ENCODE measurements at places on chromosomes 3 and 15.

DNA sequence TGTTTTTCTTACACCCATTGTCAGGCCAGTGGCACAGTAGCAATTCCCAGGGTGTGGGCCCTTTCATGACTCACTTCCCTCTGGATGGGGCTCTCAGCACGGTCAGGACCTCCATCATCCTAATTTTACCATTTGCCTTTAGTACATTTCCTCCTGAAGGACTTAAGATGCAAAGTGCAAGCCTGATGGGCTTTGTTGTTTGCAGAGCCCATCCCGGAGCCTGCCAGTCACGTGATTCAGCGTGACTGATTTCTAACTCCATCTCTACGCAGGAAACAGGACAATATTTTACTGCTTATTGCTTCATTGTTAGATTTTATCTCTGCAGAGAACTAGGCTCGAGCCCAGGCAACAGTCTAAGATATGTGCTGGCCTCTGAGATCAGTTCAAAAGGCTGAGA is 223.7 kb downstream of the PDZRN3 start:
- no peak for DNase-seq

- DNase-seq: no peak
These were observed 253.9 kb upstream of the HES1 start for GRCh38 chr3:193882091-193882490.

- no peak for DNase-seq
These were observed 153.4 kb downstream of the ERC2 start for GRCh38 chr3:56314842-56315241.

GRCh38 chr15:56821721-56822425 is 88.6 kb upstream of the ZNF280D start:
- DNase-seq: no peak

GRCh38 chr3:39150803-39151631 is 2.4 kb downstream of the CSRNP1 start:
- no peak for DNase-seq

DNA sequence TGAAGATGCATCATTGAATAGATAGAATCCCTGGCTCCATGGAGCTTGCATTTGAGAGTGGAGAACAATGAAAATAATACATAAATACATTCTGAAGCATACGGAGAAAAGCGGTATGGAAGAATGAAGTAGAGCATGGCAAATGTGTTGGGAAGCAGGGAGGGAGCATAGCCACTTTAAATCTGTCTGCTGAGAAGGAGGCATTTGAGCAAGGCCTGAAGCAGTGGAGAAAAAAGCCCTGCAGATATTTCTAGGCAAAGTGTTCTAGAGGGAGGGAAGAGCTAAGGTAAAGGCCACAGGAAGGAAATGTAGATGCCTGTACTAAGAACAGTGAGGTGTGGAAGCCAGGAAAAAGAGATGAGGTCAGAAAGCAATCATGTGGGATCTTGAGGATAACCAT is 484.8 kb downstream of the CNTN3 start:
- no peak for DNase-seq

GRCh38 chr3:28860307-28860706 is 420.6 kb upstream of the RBMS3 start:
- no peak for DNase-seq

GRCh38 chr15:83854321-83854720 is 200.4 kb downstream of the ADAMTSL3 start:
- DNase-seq: no peak

DNA sequence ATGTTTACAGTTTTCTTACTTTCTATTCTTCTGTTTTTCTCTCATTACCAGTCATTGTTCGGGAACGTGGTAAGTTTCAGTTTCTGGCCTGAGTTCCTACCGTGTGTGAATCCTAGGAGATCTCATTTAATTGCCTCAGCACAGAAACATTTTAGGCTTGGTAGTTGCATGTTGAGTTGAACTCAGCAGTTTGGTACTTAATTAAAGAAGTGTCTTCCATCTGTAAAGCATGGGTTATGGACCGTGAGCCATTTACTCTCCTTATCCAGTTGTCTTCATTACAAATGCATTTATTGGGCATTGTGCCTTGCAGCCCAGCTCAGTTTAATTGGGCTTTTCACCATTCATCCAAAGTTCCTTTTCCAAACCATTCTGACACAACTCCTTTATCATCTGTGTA is 142.1 kb upstream of the CHRM5 start:
- no peak for DNase-seq

All from stimulated activated CD4-positive, alpha-beta T cell treated with anti-CD3 and anti-CD28 coated beads, TNF-alpha, amount 100 ng/mL, for 48 hours (primary cell).